ENCODE measurements at places on chromosomes 12 and 14.
A peak's percentile ranks its signal among the peaks of the same experiment; 100 is the strongest.

GRCh38 chr14:56585461-56586084 is 6.0 kb downstream of the TMEM260 start:
- no peak for DNase-seq

DNA sequence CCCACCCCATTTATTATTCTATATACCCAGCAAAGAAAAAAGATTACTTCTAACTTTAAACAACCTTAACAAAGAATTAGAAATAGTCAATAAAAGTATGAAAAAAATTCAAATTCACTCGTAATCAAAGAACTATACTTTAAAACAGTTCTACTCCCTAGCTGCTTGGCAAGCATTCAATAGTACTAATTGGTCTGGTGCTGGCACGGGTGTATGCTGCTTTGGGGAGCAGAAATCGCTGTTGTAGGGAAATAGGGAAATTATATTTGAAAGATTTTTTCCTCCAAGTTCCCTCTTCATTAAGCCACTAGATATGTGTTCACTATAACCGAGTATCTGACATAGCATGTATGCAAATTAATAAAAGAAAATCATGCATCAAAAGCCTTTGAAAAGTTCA is 65.7 kb downstream of the DICER1 start:
- DNase-seq = no peak

DNA sequence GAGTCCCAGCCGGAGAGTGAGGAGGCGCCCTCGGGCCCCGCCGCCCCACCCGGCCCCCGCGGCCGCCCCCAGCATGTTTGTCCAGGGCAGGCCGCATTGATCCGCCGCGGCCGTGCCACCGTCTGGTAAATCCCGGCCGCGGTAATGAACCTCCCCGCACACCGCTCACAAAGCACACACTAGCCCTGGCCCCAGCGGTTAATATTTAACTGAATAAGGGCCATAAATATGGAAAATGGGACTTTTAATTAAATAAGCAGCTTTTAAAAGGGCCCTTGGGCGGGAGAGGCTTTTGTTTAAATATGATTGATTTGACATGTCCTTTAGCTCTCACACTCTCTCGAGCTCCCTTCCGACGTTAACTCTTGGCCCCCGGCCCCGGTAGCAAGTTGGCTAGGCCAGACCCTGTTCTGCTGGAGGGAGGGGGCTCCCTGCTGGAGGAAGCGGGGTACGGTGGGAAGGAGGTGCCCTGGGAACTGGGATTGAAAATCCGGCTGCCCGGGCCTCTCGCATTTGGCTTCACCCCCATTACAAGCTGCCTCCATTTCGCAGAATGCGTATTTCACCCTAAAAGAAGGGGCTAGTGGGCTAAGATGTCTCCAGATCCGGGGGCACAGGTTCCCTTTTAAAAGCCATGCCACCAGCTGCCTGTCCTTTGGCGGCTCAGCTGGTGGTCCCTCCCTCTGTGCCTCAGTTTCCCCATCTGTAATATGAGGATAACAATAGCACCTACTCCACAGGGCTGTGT is 199.8 kb downstream of the RBM19 start:
- DNase-seq = peak; percentile 72

- DNase-seq = no peak
Observed at GRCh38 chr14:96407935-96408570, 16.1 kb downstream of the AK7 start.

- no peak for DNase-seq
Observed at GRCh38 chr14:64830961-64831360, 48.7 kb downstream of the SPTB start.

GRCh38 chr14:72808564-72808963 is 85.3 kb downstream of the DPF3 start:
- DNase-seq = no peak

GRCh38 chr14:29926228-29926627 is 1.4 kb downstream of the PRKD1 start:
- DNase-seq = no peak

DNA sequence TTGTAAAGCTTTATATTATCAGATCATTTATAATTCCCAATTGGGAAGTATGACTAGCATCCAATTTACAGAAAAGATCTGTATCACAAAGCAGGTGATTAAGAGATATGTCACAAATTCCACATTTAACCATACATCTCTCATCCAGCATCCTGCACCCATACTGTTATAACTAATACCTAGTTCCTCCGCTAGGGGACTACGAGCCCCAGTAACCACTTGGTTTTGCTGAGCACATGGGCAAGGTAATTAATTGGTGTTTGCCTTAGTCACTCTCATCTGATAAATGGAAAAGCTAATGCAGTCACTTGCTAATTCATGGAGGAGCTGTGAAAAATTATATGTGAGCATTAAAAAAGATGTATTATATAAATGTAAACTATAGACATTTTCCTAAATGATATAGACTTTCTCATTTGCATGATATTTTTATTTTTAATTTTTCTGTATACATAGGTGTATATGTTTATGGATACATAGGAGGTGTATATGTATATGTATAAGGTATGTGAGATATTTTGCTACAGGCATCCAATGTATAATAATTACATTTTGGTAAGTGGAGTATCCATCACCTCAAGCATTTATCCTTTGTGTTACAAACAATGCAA is 1031.8 kb downstream of the GALC start:
- DNase-seq = peak; percentile 4

DNA sequence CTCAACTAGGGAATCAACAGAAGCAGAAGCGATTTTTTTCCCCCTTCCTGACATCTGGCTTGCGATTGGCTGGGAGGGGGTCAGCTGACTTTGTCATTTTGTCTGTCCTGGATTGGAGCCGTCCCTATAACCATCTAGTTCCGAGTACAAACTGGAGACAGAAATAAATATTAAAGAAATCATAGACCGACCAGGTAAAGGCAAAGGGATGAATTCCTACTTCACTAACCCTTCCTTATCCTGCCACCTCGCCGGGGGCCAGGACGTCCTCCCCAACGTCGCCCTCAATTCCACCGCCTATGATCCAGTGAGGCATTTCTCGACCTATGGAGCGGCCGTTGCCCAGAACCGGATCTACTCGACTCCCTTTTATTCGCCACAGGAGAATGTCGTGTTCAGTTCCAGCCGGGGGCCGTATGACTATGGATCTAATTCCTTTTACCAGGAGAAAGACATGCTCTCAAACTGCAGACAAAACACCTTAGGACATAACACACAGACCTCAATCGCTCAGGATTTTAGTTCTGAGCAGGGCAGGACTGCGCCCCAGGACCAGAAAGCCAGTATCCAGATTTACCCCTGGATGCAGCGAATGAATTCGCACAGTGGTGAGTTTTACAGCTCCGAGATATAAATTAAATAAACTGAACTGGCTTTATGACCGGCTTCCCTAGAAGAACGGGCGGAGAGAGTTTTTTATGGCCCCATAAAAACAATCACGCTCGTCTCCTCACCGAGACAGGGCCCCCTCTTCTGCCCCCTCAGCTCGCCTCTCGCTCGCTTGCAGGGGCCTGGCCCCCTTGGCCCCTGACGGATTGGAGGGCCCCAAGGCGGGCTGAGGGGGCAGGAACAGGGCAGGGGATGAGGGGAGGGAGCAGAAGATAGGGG is at the start of gene HOXC6:
HOXC6 (plus strand) TSS at position 127 of the 888 bp plus-strand sequence; CDS start at position 209, 82 bp downstream.
- peak; percentile 49 for DNase-seq

GRCh38 chr12:91887957-91888356 is 257.7 kb downstream of the BTG1 start:
- no peak for DNase-seq

GRCh38 chr12:111185206-111185888 is 183.5 kb downstream of the PHETA1 start:
- DNase-seq = no peak

GRCh38 chr12:18382236-18382885 is 121.0 kb downstream of the PIK3C2G start:
- no peak for DNase-seq

DNA sequence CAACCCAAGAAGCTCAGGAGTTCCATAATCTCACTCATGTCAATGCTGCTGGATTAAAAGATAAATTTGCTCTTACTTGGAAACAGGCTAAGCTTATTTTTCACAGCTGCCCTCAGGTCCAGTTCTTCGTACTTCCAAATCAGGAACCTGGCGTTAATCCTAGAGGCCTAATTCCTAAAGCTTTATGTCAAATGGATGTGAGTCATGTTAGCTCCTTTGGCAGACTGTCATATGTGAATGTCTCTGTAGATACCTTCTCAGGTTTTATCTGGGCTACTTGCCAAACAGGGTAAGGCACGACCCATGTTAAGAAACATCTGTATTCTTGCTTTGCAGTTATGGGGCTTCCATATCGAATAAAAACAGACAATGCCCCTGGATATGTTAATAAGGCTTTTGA is 504.6 kb downstream of the ALG10 start:
- DNase-seq = no peak

- DNase-seq = no peak
Observed at GRCh38 chr12:70551731-70552130, 85.5 kb downstream of the PTPRB start.

- DNase-seq = no peak
Observed at GRCh38 chr14:96514694-96515093, 12.5 kb downstream of the PAPOLA start.

DNA sequence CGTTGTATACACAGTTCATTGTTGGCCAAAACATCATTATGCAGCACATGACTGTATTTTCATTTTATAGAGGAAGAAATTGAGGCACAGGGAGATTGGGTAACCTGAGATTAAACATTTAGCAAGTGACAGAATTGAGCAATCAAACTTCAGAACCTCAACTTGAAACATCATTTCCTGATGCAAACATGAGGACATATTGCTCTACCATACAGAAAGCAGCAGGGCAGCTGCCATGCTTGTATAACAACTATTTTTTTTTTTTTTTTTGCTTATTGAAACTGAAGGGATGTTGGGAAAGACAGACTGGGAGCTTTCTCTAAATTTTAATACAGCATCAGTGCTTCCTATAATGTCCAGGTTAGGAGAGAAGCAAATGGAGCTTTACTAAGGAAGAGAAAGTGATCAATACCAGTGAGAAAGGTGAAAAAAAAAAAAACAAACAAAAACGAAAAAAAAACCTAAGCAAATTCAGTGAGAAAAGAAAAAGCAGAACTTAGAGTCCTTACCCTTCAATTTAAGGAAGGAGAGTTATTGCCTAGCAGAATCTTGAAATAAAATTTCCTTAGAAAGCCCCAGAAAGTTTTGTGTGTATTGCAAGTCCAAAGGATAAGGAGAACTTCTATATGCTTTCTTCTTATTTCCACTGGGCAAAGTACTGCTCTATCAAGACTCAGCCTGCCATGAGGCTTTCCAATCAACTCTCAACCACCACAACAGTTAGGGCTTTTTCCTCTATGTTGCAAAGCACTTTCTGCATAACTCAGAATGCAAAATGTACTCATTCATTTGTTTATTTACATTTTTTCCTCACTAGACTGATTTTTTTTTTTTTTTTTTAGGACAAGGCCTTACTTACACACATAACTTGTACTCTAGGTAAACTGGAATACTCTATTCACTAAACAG is 21.6 kb downstream of the BTG1 start:
- DNase-seq = no peak

GRCh38 chr12:50922820-50923219 is 29.5 kb upstream of the HIGD1C start:
- DNase-seq = no peak

- DNase-seq = no peak
Observed at GRCh38 chr12:97464385-97465321, 2.0 kb downstream of the RMST start.

GRCh38 chr14:30874999-30875787 is 834 bp downstream of the COCH start:
- peak; percentile 18 for DNase-seq

- DNase-seq = no peak
Observed at GRCh38 chr12:62654326-62655241, 188.0 kb downstream of the MON2 start.

- no peak for DNase-seq
Observed at GRCh38 chr14:56112781-56113180, 5.4 kb upstream of the PELI2 start.

DNA sequence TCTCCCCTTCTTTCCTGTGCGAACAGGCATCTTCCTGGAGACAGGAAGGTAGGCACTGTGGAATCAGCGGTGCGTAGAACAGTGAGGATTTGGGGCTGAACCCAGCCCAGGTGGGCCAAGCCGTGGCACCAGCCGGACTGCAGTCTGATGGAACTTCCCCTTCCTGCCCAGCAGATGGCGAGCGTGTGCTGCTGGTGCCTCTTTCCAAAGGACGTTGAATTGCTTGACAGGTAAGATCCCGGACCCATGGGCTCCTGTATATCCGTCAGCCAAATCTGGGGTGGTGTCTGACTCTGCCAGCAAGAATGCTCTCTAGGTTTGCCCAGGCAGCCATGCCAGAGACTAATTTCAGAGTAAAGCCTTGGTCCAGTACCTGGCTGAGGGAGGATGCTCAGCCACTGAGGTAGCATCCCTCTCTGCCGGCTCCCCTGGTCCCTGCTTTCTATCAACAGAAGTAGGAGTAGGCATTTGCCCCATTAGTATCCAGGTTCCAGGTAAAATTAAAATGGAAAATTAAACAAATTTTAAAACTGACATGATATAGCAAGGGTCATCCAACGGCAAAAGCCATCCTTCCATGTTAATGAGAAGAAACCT is 21.1 kb upstream of the KCNA5 start:
- DNase-seq = peak; percentile 36

DNA sequence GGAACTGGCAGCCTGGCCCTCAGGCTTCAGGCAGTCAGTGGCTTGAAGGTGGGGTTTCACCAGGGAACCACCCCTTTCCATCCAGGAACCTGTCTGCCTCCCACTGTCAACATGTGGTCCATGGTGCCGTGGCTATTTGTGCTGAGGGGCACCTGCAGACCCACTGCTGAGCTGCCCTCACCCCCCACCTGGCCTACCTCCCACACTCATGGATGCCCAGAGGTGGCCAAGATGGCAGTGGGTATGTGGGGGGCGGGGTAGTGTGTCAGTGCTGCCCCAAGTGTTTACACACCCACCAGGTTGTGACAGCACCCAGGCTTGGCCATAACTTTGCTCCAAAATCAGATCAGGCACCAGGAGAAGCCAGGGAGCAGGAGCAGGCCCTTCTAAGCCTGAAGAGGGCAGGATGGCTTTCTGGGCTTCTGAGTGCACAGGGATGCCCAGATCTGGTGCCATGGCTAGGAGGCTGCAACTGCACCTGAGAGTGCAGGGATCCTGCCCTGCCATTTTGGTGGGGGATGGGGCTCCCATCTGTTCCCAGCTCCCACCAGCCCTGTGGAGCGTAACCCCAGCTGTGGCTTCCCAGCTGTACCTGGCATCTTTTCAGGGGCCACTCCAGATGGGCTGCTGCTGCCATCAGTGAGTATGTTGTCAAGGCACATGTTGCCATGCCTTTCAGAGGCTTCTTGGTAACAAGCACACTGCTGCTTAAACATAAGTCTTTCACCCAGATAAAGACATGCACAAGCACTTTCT is 263.9 kb downstream of the LRIG3 start:
- no peak for DNase-seq

Data from Calu3 (cell line).